CD4-positive, alpha-beta T cell treated with Interferon gamma for 1 hour (primary cell): ENCODE measurements at places on chromosomes 2 and 18.

DNA sequence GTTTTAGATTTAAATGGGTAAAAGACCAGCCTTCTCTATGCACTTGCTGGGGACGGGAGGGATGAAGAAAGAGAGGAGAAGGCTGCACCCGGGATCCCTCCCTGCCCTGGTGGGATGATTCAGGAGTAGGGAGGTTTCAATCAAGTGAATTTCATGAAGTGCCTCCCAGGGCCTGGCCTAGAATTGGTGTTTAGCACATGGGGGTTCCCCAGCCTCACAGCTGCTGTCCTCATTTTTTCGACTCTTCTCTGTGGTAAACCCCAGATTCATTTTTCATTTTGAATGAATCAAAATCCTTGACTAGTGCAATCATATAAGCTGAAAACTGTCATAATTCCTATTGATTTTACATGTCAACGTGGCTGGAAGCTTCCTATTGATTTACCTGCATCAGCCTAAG lies 81.1 kb downstream of the LPIN1 start:
- no peak for DNase-seq

DNA sequence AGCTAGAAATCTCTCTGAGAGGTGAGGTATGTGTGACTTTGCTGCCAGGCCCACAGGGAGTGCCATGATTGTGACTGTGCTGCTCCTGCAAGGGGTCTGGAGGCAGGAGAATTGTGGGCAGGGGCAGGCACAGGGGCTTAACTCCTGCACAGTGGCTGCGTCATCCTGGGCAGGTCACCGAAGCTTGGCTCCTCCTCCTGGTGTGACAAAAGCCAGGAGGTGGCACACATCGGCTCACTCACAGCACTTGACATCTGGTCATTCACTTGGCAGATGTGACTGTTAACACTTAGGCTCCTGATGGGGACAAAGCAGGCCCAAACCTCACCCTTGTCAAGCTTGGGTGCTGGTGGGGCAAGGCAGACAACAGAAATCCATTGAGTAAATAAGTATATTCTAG lies 36.4 kb upstream of the GLI2 start:
- DNase-seq = no peak

GRCh38 chr2:20224716-20225293 lies at the start of gene SDC1:
TSS of gene SDC1 (minus strand) at chr2:20225130. CDS start at chr2:20224867, 263 bp downstream.
- no peak for DNase-seq

DNA sequence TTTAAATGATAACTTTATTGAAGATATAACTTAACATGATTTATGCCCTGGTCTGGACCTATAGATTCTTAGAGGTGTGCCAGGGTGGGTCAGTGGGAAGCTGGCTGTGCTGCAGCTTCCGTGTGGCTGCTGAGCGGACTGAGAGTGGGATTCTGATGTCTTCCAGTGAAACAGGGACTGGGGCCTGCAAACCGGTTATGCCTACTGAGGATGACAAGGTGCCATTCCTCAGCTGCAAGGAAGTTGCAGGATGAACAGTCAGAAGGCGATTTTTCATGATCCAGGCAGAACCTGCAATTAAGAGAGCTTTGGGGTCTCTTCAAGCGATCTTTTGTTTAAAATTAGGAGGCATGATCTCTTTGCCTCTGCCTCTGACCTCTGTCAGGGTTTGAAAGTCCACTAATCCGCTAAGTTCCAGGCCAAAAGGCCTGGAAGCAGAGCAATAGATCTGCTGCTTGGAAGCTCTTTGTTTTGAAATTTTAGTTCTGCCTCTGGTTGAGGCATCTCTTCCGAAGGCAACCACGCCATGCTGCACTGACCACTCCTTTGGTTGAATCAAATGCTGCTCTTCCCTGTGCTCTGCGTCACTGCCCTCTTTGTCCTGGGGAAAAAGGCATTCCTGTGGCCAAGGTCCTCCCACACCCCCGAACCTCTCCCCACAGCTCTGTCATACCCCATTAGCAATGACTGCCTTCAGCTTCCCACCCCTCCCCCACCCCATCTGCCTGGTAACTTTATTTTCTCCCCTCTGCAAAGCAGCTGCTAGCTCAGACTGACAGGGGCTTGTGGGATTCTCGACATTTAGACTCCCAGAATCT lies 2.0 kb downstream of the TMEM169 start:
- no peak for DNase-seq

DNA sequence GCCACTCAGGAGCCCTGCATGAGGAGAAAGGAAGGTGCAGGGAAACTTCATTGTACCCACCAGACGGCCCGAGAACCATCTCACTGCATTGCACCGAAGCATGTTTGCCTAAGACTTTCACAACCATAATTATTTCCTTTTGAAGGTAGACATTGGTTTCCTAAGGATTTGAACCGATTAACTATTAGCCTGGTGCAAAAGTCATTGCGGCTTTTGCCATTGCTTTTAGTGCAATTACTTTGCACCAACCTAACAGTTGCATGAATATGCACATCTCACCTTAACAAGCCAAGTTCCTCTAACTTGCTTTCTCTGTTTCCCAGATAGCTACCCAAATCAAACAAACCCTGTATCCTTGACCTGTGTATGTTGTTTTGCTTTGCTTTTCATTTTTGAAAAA lies 516.3 kb upstream of the ID2 start:
- no peak for DNase-seq

- DNase-seq = no peak
Observed at GRCh38 chr2:51231071-51231470, 199.1 kb upstream of the NRXN1 start.

DNA sequence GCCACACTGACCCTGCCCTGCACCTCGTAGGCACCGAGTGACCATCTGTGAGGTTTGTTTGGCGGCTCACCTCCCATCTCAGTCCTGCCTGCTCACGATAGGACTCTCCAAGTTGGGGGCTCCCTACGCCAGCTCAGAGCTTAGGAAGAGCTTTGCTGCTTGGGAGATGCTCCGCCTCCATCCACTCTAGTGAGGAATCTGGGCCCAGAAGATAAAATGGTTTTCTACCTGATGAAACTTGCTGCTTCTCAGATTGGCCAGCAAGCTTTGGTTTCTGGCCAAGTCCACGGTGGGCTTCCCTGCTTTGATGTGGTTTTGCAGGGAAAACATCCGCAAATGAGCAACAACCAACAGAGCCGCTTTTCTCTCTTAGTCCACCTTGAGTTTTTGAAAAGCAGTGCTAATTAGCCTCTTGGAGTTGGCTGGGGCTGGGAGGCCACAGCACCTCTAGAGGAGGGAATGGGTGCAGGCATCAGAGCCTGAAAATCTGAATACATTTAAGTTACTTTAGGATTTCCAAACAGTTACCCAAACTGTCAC lies 42.2 kb downstream of the THNSL2 start:
- DNase-seq = no peak

DNA sequence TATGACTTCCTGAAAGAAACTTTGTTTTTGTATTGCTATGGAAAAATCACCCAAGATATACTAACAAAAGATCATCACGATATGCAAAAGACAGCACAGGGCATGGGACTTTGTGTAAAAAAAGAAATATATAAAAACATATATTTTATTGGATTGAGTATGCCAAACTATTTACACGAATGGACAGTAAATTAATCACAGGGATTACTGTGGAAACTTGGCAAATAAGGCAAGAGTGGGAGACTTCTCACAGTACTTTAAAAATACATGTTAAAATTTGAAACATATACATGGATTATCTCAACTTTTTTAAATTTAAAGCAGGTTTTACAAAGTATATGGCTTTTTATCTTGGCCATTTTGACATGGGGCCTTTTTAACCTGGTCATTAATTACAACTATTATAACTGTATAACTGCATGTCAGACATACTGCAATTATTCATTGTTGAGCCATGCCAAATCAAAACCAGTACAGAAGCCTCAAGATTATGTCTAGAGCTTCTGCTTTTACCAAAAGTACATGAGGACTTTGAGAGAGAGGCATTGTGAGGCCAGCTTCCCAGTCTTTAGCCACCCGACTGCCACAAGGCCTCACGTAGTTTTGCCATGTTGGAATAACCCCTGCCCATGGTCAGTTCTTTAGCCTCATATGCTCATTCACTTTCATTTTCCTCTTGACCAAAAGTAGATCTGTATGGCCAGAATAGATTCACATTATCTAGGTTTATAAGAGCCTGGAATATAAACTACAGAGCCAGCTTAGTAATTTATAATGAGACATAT lies 419.8 kb downstream of the SETBP1 start:
- DNase-seq = no peak

GRCh38 chr2:132009874-132010521 lies 151.8 kb downstream of the ANKRD30BL start:
- DNase-seq = no peak

DNA sequence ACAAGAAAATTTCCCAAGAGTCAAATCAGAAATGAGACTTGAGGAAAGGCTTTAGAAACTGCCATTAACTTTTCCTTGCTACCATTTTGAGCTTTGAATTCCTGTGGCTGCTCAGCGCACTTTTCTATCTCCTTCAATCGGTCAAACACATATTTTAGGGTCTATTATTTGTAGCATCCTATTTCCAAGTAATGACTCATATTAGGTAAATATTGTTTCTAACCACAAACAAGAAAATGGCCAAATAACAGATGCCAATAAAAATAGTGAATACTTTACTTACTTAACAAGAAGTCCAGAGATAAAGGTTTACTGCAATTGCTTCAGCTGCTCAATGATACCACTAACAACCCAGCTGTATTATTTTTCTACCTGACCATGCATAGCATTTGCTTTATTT lies 29.7 kb upstream of the CCDC178 start:
- no peak for DNase-seq

GRCh38 chr2:106839849-106840595 lies 45.9 kb downstream of the ST6GAL2 start:
- DNase-seq = no peak

DNA sequence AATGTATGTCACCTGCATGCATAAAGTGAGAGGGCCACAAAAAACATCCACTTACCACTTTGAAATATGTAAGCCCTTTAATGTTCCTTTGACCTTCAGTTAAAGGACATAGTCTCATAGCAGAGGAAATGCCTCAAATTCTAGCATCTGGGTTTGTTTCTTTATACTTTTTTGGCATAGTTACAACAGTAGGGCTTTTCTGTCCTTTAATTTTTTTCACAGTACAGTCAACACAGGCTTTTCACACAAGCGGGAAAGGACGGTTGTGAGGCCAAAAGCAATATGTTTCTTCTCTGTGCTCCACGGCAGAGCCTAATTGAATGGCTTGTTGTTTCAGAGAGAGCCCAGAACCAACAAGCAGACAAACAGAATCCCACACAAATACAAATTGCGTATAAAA lies 57.6 kb downstream of the CRIM1 start:
- no peak for DNase-seq

- no peak for DNase-seq
Observed at GRCh38 chr18:2958819-2959298, 54.1 kb downstream of the LPIN2 start.

- DNase-seq = no peak
Observed at GRCh38 chr2:23789012-23789411, 137.9 kb downstream of the ATAD2B start.

DNA sequence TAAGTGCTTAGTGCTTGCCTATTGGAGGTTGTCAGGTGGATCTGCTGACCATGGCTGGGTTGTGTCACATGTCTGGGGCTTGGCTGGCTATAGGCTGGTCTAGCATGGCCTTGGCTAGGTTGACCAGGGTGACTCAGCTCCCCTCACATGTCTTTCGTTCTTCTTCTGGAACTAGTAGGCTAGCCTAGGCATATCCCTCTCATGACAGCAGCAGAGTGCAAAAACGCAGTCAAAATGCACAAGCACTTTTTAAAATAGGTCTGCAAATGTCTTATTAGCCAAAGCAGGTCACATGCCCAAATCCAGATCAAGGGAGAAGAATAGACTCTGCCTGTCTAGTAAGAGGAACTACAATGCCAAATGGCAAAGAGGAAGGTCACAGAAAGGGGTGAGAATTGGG lies 179.7 kb upstream of the ACVR2A start:
- DNase-seq = no peak

- DNase-seq = no peak
Observed at GRCh38 chr2:195795879-195796278, 138.9 kb downstream of the SLC39A10 start.

DNA sequence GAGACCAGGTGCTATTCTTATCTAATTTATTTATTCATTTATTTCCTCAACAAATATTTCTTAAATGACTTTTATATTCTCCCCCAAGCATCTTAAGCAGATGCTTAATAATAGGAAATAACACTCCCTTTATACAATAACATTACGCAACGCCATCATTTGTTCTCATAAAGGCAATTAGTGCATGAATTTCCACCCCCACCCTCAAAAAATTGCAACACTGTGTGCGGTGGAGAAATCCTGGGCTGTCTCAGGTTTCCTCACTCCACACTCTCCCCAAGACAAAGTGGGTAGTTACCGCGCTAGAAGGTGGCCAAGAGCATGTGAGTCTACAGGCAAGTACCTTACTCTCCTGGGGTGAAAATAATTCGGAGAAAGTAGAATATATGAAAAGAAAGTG lies 37.0 kb upstream of the CTDP1 start:
- peak; percentile 46 for DNase-seq

GRCh38 chr2:28639092-28639691 lies 112.4 kb upstream of the PPP1CB start:
- no peak for DNase-seq

GRCh38 chr2:30769891-30770462 lies 37.3 kb downstream of the CAPN13 start:
- no peak for DNase-seq

DNA sequence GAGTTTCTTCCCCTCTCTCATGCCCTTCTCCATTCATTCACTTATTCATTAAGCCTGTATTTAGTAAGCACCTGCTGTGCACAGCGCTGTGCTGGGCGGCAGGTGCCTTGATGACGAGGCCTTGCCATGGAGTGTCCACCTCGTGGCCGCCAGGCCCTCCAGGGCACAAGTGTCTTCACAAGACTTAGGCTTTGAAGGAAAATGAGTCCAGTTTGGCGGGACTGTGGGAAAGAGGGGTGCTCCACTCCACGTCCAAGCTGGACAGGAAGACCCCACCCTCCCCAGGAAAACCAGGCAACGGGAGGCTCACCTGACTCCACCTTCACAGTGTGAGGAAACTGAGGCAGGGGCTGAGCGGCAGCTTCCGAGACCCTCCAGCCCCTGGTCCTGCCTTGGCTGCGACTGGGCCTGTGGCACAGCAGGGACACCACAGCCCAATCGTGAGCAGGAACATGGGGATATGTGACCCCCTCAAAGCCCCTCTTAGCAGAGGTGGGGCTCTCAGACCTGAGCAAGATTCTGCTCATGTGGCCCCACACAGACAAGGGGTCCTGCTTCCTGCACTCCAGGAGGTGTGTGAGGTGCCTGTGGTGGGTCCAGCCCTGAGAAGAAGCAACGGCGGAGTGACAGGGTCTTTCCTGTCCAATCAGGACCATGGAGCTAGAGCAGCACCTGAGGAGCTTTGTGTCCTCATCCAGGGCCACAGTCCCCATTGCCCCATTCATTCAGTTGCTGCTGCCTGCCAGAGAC lies 110.3 kb upstream of the ODC1 start:
- no peak for DNase-seq

GRCh38 chr2:122261911-122262310 lies 506.5 kb downstream of the TSN start:
- no peak for DNase-seq

GRCh38 chr18:12278741-12279682 lies 24.9 kb downstream of the CIDEA start:
- no peak for DNase-seq

DNA sequence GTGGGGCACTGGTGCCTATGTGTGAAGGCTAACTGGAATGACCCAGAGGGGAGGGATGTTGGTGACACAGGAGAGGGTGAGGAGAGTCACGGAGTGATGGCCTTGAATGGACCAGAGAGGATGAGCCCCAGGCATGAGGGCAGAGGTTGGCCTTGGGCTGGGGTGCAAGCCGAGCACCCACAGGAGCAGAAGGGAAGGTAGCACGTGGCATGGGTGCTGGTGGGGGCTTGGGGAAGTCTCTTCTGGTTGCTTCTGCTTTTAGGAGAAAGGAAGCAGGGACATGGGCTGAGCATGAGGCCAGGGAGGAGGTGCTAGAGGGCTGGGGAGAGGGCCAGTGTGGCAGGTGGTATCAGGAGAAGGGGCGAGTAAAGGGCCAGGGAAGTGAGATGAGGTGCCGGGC lies 183.8 kb downstream of the DYSF start:
- DNase-seq = no peak
